ENCODE measurements at places on chromosomes 16 and 17.

DNA sequence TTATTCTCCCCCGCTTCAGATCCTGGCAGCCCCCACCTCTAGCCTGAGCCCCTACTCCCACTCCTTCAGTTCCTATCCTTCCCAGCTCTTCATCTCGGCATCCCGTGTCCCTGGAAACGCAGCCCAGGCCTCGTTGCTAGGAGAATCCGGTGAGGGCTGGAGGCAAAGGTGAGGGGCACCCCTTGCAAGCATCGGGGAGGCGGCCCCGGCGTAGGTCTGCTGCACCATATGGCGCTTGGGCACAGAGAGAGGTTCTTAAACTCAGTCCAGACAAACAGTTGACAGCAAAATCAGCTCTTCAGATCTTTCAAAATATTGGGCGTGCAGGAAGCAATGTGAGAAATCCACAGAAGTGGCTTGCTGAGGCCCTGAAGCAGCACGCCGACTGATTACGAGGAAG, 15.0 kb downstream of the SLC38A8 start:
- no peak for DNase-seq

- no peak for DNase-seq
Observed at GRCh38 chr16:67235816-67236562, 9.1 kb downstream of the TMEM208 start.

GRCh38 chr17:38751144-38751807, 1.3 kb upstream of the PSMB3 start:
- no peak for DNase-seq

DNA sequence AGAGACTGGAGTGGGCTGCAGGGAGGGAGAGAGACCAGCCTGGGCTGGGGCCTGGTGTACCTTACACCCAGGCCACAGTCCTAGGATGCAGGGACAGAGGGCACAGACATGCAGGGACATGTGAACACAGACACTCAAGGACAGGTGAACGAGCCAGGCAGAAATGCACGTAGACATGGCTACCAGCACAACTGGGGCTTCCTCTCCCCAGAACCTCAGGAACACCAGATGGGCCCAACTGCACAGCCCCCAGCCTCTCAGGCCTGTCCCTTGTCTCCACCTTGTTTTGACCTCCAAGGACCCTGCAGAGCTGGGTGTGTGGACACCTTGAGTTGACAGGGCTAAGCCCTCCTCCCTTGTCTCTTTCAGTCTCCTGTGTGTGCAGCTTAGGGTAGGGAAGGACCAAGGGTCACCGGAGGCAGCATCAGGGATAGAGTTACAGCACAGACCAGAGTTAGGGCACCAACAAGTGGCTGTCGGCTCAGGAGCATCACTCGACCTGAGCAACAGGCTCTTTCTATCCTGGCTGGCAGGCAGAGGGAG, 9.2 kb downstream of the SEZ6 start:
- DNase-seq: no peak

DNA sequence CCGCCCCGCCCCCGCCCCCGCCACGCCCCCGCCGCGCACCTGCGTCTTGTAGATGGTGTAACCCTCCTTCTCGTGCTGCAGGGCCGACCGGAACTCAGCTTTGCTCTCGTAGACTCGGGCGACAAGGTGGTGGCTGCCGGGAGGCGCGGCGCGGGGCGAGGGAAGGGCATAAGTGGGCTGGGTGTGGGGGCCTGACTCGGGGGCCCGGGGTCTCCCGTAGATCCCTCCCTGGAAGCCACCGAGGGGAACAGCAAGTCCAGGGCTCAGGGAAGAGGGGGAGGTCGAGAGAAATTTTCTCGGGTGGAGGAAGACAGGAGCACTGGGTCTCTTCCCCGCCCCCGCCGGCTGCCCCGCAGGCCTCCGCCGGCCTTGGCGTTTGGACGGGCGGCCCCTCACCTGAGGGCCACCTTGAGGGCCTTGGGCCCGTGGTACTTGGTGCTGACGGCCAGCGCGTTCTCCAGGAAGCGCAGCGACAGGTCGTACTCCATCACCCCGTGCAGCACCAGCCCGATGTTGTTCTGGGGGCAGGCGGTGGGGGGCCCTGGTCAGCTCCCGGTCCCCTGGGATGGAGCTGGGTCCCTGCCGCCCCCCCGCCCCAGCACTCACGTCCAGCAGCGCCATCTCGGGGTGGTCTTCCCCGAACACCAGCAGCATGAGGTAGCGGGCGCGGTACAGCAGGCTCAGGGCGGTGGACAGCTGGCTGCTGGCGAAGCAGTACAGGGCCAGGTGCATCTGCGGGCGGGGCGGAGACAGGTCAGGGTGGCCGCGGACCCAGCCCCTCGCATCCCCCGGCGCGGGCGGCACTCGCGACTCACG, 19.4 kb downstream of the CLUH start:
- DNase-seq: no peak

GRCh38 chr17:4788807-4789700, at the start of gene GLTPD2:
GLTPD2 (plus strand) TSS chr17:4788964; CDS start chr17:4789012, 48 bp downstream.
- DNase-seq: no peak

DNA sequence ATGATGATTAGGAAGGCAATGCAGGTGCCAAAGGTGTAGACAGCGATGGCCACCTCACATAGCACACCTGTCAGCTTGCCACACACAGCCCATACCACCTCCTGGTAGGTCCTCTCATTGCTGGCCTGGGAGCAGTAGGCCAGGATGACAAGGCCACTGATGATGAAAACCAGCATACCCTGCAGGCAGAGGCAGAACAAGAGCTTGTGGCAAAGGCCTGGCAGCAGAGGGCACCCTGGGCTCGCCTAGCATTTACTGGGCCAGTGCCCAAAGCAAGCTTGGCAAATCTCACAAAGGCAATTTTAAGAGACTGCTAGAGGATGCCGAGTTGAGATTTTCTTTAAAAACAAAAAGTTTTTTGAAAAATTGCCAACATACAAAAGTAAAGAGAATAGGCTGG, 5.9 kb downstream of the SLC38A7 start:
- DNase-seq: no peak

Data from A549 (cell line).